Effector CD4-positive, alpha-beta T cell (primary cell): ENCODE measurements at places on chromosomes 12 and 14.

GRCh38 chr12:39309516-39309915 is 133.4 kb downstream of the KIF21A start:
- no peak for DNase-seq

- no peak for DNase-seq
Observed at GRCh38 chr12:120579179-120579578, 2.0 kb downstream of the POP5 start.

DNA sequence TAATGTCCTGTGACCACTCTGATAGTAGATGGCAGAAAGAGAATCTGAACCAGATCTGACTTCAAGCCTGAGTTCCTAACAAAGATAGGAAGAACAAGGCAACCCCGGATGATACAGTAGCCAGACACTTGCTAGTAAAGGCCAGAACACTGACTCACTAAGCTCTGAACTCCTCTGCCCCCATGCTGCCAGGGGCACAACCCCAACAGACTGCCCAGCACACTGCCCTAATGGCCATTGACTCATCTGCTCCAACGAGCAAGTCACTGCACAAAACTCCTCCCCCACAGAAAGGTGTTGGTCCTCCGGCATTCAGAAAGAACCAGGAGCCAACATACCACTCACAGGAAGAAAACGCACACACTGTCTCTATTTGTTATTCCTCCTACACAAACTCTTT is 179.6 kb upstream of the NUDT4 start:
- DNase-seq, result no peak

GRCh38 chr14:70660967-70661893 is 19.5 kb downstream of the TTC9 start:
- DNase-seq, result peak; percentile 33

- no peak for DNase-seq
Observed at GRCh38 chr14:96403409-96403808, 11.5 kb downstream of the AK7 start.

- no peak for DNase-seq
Observed at GRCh38 chr12:26195250-26195640, at the start of gene SSPN. Gene SSPN, plus strand, starts transcription at chr12:26195573. Its CDS starts 100 bp downstream, at chr12:26195673.

DNA sequence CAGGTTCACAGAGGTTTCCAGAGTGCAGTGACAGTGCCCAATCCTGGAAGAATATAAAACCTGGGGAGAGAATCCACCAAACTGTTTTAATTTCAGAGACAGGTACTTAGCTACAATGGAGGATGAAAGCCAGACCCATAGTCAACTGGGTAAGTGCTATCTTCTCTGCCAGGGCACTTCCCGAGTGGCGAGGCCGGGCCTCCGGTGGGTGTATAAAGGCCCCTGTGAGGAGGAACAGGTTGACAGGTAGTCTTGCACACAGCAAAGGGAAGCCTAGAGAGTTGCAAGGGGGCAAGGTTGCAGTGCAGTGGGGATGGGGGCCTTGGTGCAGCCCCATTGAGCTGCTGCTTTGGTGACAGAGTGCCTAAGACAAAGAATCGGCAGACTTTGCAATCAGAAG is 130.7 kb downstream of the SLC38A6 start:
- no peak for DNase-seq

DNA sequence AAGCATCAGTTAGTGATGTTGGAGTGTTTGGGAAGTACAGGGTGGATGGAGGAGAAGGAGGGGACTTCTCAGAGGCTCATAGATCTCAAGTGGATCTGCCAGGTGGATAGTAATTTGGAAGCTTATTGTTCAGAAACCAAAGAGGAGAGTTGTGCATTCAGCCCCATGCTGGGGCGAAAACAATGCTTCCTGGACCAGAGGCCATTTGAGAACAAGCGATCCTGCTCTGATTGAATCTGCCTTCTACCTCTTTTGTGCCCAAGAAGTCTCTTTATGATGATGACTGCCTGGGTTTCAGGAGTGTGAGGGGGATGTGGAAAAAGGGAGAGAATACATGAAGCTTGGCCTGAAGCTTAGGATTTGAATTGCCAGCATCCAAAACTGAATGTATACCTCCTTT is 110.8 kb upstream of the SRRM4 start:
- no peak for DNase-seq

DNA sequence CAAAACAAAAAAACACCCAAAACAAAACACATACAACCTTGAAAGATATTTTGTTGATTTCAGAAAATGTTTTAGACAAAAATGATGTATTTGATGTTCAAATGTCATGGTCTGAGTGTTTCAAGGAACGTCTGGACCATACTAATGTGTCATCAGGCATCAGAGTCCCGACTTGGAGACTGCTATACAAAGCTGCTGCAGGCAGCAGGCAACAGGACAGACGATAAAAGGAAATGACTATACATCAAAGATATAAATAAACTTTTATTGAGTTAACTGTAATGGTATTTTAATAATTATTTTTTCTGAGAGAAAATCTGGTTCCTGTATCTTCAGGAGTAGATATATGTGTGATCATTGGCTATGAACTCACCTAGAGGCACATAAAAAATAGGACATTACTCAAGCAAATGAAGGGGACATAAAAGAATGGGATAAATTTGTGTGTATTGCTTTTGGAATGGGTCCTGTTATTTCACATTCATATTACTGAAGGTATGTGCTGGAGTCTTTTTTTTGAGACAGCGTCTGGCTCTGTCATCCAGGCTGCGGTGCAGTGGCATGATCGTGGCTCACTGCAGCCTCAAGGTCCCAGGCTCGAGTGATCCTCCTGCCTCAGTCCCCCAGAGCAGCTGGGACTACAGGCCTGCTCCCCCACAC is 87.3 kb upstream of the HECTD1 start:
- no peak for DNase-seq

DNA sequence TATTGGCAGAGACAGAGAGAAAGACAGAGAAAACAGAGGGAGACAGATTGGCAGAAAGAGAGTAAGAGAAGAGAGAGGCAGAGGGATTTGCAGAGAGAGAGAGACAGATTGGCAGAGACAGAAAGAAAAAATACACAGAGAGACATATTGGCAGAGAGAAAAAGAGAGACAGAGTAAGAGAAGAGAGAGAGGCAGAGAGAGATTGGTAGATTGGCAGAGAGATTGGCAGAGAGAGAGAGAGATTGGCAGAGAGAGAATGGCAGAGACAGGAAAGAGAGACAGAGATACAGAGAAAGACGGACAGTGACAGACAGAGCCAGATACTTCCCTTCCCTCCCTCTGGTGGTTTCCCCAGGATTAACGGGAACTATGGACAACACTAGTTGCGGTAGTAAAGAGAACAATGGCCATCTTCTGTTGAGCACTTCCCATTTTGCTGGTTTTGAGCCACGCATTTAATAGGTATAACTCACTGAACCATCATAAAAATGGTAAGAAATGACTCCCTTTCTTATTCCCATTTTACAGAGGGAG is 2.6 kb upstream of the NOS1 start:
- no peak for DNase-seq

DNA sequence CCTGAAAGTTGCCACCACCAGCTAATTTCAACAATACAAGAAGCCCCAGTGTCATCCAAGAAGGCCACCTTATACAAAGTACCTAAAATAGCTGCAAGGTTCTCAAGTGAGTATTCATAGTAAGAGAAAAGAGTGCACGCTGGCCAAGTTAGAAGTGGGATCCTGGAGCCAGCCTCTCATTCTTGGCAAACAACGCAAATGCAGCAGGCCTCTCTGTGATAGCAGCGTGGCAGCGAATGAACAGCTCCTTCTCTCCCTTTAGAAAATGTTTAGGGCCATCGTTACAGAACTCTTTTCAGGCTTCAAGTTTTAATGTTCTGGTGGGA is 78.0 kb upstream of the IFNG-AS1 start:
- DNase-seq, result no peak

GRCh38 chr12:29427964-29428363 is 47.0 kb upstream of the ERGIC2 start:
- no peak for DNase-seq

DNA sequence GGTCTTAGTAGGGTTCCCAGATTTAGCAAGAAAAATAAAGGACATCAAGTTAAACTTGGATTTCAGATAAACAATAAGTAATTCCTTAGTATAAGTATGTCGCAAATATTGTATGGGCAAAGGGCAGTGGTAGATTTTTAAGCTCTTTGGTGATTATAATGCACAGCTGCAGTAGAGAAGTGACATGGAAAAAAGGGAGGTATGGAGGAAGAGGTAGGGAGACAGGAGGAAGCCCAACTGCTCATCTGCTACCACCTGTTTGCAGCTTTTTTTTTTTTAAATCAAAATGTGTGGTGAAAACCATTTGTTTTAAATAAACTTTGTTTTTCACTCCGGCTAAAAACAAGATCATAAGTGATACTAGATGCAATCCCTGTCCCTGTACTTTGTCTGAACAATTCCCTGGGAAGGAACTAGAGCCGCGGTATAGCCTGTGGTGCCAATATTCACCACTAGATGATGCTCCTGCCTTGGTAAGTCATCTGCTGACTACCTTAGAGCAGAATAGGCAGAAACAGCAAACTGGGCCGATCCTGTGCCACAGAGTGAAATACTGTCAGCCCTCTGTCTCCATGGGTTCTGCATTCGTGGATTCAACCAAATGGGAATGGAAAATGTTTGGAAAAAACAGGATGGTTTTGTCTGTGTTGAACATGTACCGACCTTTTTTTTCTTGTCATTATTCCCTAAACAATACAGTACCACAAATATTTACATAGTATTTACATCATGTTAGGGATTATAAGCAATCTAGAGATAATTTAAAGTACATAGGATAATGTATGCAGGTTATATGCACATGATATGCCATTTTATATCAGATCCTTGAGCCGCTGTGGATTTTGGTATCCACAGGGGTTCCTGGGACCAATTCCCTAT is 62.4 kb upstream of the PLBD1 start:
- peak; percentile 48 for DNase-seq

DNA sequence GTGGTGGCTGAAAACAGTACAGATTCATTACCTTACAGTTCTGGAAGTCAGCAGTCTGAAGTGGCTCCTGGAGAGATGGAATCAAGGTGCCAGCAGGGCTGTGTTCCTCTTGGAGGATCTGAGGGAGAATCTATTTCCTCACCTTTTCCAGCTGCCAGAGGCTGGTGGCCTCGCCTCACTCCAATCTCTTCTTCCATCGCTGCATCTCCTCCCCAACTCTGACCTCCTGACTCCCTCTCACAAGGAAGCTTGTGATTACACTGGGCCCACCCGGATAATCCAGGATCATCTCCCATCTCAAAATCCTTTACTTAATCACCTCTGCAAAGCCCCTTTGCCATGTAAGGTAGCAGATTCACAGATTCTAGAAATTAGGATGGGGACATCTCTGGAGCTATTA is 11.4 kb upstream of the NCOR2 start:
- DNase-seq, result no peak

DNA sequence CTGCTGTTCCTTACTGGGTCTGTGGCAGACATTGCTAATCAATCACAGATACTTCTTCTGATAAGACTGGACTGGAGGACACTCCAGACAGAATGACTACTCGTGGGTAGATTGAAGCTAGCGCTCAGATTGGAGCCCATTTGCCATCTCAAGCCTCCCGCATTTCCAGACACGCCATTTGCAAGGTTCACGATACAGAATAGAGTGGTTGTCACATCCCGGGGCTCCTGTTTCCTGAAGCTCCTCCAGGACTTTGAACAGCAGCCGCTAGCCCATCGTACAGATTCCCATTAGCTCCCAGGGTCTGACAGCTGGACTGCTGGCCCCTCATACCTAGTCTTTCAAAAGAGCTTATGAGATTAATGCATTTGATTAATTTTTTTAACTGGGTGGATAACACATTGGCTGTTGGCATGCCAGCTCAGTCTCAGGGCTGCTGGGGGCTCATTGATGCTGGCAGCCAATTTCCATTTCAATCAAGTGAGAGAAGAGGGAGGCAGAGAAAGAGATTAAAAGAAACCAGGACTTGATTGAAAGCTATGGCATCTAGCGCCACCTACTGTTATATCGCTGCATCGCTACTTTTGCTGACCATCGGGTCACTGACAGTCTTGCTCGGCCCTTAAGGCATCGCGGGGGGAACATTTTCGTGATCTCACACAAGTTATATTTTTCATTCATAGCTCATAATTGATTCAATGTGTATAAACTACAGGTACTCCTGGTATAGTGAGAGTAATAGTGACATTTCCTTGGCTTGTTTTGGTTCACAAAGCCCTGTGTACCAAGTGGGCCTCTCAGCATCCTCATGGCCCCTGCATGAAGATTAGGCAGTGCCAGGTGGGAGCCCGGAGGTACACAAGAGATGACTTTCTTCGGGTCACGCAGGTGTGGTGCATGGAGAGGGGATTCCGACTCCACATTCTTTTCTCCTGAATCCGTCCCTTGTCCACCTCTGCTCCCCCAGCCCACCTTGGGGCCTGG is 78.6 kb downstream of the CCDC60 start:
- no peak for DNase-seq

- no peak for DNase-seq
Observed at GRCh38 chr14:36517242-36518030, 2.6 kb downstream of the NKX2-1 start.

- no peak for DNase-seq
Observed at GRCh38 chr14:104112609-104113571, 25.5 kb upstream of the KIF26A start.

DNA sequence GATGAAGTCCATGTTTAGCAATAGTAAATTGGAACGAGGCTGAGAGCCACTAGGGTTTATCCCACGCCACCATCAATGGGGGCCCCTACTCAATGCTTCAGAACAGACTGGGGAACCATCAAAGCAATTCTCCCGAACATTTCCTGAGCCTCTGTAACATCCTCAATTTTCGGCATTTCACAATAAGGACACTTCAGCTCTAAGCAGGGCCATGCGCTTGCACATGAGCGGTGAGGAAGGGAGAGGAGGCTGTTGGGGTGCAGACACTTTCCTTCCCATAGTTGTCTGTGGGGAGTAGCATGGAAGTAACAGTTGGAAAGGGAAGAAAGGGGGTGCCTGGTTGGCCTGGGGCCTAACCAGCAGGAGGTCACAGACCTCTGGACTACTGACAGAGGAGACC is 129.9 kb upstream of the PRMT8 start:
- no peak for DNase-seq

DNA sequence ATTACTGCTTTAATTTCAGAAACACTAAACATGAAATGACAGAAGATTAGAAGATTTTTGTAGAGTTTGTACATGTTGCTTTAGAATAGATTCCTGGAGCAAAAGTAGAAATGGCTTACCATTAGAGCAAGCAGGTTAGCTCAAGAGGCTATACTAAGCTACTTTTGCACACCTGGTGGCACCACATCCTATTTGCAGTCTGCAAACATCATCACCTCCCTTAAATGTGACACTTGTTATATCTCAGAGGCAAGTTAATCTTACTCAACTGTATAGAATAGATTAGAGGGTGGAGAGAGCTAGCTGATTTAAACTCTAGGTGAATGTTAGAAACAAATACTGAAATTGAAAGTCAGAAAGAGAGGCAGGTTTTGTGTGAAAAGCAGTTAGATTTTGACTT is 30.7 kb upstream of the OR4E1 start:
- no peak for DNase-seq
